ENCODE measurements at places on chromosomes 5 and 9.

- peak; percentile 63 for DNase-seq
These were observed 56.7 kb upstream of the CLINT1 start for GRCh38 chr5:157915638-157916037.

DNA sequence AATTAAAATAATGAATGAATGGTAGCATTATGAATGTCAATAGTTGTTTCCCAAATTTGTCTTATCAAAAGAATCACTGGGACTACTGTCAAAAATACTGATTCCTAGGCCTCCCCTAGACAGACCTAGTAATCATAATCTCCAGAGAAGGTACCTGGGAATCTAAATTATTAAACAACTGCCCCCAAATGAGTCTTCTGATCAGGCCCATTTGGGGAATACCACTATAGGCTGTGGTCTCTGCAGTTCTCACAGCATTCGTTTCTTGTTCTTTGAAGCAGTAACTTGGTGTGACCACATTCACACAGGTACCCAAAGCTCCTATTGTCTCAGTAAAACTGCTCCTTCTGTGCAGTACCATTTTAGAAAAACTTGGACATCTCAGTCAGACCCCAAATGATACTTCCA is 230.9 kb downstream of the PIK3R1 start:
- no peak for DNase-seq

DNA sequence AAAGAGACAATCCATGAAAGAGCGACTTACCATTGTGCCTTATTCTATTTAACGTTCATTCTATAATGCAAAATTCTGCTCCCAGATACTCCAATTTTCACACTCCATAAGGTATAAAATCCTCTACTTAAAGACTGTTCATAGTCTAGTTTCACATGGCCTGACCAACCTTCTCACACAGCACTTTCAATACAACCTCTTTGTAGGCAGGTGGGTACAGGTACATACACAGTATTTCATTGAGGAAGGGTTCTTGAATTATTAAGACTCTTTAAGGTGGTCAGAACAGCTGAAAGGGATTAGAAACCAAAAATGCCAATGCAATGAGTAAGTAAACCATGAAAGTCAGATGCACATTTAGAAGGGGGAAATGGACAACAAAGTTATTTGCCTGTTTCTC is 352.0 kb downstream of the PARP8 start:
- DNase-seq, result no peak

- DNase-seq, result no peak
These were observed 65.3 kb downstream of the CDH12 start for GRCh38 chr5:22787807-22788206.

- no peak for DNase-seq
These were observed 13.7 kb upstream of the ARAP3 start for GRCh38 chr5:141695627-141696215.

GRCh38 chr5:64074533-64074932 is 91.1 kb upstream of the RNF180 start:
- DNase-seq, result no peak

DNA sequence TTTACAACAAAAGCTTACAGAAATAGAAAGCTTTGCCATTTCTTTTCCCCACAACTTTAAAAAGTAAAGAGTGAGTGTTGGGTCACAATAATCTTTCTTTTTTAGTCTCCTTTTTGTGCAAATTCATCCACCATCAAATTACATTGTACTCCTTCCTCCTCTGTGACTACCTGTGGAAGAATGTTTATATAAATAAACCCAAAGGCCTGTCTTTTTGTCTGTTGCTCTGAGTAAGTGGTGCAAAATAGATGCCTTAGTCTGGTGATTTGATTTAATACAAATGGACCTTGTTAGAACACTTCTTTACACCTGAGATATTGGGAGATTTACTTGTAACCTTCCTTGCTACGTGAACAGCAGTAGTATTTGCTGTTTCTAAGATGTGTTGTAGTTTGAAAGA is 53.5 kb upstream of the TAF11L2 start:
- no peak for DNase-seq

DNA sequence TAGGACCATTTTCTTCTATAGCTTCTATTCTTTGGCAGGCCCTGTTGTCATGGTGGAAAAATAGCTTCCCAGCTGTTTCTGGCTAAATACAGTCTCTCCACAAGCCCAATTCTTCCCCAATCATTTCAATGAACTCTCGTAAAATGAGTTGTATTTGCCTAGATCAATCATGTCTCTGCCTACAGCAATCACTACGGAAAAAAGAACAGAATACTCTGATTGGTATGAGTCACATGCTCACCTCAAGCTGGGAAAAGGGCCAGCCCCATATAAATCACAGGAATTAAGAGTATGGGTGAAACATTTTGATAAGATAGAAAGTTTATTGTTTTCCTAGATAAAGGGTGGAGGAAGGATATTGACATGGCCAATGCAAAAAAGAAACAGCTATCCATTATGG is 711.4 kb downstream of the EFNA5 start:
- DNase-seq, result no peak

DNA sequence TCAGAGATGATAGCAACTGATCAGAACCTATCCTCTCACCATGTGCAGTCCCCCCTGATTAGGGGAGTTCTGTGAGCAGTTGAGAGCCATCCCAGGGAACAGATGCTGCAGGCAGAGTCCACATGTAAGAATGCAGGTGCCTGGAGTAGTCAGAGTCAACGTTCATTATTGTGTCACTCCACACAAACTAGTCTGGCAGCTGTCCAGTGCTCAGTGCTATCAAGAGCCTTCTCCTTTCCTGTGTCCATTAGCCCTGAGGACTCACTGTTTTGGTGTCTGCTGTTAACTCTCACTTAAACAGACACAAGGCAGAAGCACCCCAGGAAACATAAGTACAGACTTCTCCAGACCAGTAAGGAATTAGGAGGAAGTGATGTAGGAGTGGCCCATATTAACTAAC is 2.5 kb downstream of the SH3TC2 start:
- no peak for DNase-seq

GRCh38 chr5:103589357-103589756 is 26.8 kb upstream of the NUDT12 start:
- DNase-seq, result no peak

- no peak for DNase-seq
These were observed 4.5 kb upstream of the MSMP start for GRCh38 chr9:35758475-35759050.

- no peak for DNase-seq
These were observed 3.7 kb downstream of the CARD19 start for GRCh38 chr9:93099551-93100275.

DNA sequence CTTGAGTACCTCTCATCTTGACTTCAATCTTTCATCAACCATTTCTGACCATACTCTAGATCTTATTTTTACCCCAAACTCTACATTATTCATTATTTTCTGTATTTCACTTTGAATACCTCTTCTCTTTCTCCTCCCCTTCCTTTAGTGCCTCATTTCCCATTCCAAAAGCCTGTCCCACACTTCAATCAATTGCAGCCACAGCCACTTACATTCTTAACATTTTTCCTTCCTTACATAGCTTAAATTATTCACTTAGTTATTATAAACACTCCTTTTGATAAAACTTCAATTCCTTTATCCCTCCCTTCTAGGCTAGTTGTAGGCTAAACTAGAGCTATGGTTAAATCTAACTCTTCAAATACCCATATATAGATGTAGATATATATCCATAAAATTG is 344.0 kb downstream of the PRR16 start:
- DNase-seq, result no peak

- DNase-seq, result no peak
These were observed 177.9 kb downstream of the XRCC4 start for GRCh38 chr5:83255268-83255667.

- no peak for DNase-seq
These were observed 91.6 kb downstream of the NFIB start for GRCh38 chr9:14222149-14222835.

DNA sequence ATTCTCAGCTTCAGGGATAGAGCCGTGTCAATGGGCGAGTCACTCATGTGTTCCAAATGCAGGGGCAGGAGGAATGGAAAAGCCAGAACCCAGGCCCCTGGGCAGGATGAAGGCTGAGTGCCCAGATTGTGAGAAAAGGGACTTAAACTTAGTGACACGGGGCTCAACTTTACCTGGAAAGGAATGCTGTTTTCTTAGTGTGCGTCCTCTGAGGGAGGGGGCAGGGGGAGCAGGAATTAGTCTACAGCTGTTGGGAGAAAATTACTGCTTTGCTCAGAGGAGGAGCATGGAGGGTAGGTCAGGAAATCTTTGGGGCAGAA is 14.6 kb downstream of the HK3 start:
- DNase-seq, result no peak

GRCh38 chr5:103424453-103425205 is 138.0 kb downstream of the NUDT12 start:
- no peak for DNase-seq

DNA sequence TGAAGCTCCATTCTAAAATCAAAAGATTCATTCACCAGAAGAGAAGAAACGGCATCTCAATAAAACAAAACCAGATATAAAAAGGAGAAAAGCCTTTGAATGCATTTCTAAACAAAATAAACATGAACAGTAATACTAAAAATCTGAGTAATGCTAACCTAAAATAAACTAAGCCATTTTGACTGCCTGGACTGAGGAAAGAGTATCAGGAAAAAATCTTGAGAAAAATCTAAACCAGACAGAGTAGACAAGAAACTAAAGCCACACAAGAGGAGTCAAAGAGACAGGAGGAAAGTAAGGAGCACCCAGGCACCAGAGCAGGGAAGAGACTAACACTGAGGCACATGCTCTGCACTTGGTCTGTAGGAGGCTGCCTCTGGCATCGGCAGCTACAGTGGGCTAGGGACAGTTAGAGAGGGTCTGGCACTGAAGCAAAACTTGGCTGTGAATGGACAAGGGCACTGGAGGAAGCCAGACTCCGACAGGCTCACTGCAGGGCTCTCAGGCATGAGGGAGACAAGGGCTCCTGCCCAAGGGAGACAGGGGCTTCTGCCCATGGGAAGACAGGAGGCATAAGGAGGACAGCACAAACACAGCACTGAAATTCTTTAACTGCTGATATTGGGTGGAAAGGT is 50.2 kb downstream of the DROSHA start:
- DNase-seq, result no peak

DNA sequence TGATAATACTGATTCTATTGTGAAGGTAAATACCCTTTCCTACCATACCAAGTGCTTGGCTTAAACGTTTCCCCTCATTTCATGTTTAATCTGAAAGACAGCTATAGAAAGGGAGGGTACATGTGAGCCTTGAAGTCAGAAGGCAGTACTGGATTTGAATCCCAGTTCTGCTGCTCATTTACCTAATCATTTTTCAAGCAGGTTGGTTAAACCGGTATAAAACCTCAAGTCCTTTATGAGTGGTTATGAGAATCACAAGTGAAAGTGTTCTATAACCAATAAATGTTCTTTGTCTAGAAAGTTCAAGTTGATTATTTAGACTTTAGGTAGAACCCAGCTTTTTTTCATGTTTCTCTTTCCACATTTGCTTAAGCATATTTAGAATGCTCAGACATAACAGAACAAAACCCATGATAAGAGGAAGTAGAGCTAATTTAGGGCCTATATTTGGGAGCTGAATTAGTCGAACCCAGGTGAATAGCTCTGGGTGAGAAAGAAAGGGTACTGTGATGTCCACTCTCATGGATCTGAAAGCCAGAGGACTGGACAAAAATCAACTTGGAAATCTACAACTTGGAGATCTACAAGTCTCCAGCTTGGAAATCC is 29.7 kb upstream of the F2RL2 start:
- no peak for DNase-seq

DNA sequence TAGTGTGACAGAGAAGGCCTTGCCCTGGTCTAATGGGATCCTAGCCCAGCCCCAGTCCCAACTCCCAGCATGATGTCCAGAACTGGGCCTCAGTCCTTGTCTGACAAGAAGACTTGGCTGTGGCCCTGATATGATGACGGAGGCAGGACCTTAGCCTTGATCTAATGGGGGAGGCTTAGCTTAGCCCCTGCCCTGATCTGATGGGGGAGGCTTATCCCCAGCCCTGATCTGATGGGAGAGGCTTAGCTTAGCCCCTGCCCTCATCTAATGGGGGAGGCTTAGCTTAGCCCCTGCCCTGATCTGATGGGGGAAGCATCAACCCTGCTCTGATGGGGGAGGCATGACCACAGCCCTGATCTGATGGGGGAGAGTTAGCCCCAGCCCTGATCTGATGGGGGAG is 3.7 kb downstream of the PKN3 start:
- DNase-seq, result no peak

- no peak for DNase-seq
These were observed 293.9 kb upstream of the RIOK2 start for GRCh38 chr5:97476852-97477534.

GRCh38 chr5:112570708-112571444 is 151.8 kb upstream of the EPB41L4A start:
- DNase-seq, result no peak

DNA sequence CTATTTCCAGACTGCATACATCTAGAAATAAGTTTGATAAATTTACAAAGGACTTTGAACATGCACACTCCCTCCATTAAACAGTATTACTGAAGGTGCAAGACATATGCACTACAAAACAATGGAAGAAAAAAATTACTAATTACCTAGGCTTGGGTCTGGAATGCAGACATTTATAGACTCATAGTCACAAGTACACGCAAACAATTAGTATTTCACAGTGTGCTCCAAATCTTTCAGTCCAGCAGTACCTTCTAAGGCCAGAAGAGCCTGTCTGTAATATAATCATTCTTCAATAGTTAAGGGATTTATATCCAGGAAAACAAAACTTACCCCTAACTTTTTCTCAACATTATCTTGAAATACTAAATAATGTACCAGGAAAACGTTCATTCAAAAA is 11.2 kb downstream of the RICTOR start:
- no peak for DNase-seq

DNA sequence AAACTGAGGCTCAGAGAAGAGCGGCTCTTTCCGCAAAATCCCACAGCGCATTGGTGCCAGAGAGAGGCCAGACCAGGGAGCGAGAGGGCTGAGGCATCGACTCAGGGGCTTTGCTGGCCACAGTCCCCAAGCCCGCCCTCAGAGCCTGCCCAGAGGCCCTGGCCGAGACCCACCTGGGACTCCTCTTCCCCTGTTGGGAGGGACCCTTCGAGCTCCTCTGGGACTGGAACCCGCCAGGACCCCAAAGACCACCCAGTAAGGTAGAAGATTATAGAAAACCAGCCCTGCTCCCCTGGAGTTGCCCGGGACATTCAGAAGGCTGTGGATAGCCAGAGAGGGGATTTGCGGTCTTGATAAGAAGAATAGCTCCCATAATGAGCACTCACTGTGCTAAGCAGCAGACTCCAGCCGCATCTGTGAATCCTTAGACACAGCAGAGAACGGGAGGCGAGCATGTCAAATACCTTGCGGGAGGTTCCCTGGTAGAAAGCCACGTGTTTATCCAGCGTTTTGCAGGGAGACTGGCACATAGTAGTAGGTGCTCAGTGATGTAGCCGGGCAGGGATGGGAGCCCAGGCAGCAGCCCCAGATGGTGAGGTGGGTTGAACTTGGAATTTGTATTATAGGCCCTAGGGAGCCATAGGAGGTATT is 651 bp upstream of the AK1 start:
- no peak for DNase-seq

- DNase-seq, result no peak
These were observed 202.2 kb upstream of the DMRTA1 start for GRCh38 chr9:22244139-22245011.

Data from C1 segment of cervical spinal cord (tissue), 14 donors.